ENCODE measurements at places on chromosomes 12 and 14.
A peak's percentile ranks its signal among the peaks of the same experiment; 100 is the strongest.

GRCh38 chr14:93330609-93331000 lies 2.2 kb downstream of the BTBD7 start:
- DNase-seq: no peak

DNA sequence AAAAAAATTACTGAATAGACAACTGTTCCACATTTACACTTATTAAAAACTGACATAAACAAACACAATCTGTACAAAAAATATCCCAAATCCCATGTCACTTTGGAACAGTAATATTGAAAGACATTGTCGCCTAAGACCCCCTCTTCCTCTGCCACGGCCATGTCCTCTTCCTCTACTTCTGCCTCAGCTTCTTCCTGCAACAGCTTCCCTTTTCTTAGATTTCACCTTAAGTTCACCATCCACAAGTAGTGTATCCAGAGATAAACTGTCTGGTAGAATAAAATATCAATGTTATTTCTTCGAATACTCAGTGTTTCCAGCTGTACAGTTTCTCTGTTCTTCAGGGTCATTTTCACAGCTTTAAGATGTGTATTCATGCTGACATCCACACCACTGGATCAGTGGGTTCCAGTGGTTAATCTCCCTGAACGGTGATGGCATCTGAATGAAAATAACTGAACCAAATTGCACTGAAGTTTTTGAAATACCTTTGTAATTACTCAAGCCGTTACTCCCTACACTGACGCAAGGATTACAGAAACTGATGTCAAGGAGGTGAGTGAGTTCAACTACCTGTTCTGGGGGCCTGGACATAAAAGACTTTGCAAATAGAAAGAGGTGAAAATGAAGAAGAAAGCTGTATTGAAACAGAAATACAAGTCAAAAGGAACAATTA lies 208.5 kb downstream of the C12orf50 start:
- DNase-seq: no peak

DNA sequence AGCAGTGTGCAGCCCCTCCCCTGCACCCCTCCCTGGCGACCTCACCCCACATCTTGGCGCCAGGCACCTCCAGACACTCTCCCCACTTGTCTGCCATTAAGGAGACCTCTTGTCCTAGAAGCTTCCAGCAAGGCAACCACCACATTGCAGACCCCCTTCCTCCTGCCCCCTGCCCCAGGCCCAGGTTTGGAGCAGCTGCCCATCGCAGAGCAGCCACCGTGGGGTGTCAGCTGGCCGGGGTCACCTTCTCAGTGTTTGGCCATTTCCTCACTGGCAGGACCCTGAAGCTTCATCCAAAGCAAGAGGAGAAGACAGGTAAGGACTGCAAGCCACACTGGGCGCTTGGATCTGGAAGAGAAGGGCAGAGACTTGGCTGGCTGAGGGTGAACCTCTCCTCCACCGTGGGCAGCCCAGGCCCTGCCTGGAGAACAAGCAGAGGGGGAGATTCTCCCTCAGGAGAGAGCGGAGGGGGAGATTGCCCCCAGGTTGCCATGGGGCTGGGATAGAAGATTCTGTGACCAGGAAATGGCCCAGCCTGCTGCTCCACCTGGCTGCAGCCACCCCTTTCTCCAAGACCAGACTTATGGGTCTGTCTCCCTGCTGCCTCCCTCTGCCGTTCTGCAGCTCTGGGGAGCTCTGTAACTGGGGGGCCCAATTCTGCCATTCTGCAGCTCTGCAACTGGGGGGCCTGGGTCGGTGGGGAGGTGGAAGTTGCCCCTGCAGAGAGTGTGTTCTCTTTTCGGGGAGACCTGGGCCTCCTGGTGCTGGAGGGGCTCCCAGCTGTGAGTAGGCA lies 72.9 kb upstream of the C14orf180 start:
- DNase-seq: no peak

DNA sequence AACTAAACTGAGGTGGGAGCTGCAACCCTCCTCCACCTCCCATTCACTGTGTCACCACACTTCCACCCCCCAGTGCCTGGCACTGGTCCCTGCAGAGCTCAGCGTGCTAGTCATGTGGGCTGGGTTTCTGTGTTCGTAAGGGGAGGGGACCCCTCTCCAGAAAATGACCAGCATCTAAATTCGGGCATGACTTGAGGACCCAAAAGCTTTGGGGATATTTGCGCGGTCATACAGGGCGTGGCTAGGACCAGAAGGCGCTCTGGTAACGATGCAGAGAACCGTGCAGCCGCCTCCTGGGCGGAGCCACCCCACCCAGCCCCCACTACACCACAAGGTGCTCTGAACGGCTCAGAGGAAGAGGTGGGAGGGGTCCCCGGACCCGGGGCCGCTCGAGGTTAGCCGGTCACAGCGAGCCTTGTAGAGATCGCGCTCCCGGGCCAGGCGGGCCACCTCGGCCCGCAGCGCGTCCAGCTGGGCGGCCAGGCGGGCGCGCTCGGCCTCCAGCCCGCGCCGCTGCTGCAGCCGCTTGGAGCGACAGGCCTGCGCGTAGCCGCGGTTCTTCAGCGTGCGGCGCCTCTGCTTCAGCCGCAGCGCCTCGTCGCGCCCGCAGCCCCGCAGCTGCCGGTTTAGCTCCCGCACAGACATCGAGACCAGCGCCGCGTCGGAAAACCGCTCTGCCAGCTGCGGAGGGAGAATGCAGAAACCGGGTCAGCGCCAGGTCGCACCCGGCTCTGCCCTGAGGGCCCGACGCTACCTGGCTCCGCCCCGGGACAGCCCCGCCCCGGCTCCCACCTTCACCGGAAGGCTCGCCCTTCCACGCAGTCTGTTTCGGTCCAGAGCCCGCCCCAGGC lies 9.8 kb downstream of the CPNE6 start:
- no peak for DNase-seq

DNA sequence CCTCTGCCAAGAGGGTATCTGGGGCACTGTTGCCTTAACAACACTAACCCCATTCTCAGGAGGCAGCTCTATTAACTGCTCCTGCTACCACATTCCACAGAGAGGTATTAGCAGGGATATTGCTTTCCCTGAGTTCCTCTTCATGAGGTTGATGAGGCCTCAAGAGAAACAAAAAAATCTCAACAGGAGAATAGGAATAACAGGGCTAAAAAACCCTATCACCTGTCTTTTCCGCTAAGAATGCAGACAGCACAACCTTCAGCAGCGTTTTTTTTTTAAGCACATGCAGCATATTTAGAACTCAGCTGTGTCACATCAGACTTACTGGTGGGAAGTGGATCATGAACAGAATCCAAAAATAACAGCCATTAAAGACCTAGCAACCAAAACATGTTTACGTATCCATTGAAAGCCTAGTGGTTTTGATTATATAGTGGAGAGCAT lies 29.2 kb downstream of the ATF7 start:
- no peak for DNase-seq

DNA sequence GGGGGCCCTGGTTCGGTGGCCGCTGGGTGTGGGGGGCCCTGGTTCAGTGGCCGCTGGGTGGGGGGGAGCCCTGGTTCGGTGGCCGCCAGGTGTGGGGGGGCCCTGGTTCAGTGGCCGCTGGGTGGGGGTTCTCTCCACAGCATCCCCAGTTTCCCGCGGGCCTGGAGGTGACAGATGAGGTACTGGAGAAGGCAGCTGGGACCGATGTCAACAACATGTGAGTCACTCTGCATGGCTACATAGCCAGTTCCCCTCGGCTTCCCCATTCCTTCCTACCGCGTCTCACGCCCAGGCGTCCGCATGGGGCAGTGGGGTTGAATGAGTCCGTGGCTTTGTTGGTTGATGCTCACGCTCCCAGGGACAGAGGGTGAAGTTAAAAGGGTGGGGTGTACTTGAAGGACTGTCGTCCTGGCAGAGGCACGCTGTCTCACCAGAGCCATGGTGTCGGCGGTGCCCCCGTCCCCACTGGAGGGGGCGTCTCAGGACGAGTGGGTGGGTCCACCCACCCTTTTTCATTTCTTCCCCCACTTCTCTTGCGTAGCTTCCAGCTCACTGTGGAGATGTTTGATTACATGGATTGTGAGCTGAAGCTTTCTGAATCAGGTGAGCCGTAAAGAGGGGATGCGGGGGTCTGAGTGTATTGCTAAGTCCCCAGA lies 15.6 kb downstream of the HIP1R start:
- no peak for DNase-seq

- DNase-seq: no peak
These were observed 82.1 kb upstream of the FERMT2 start for GRCh38 chr14:53032838-53033390.

- no peak for DNase-seq
These were observed 5.6 kb downstream of the CHFR start for GRCh38 chr12:132881818-132882217.

GRCh38 chr14:89184952-89185351 lies 232.1 kb downstream of the FOXN3 start:
- DNase-seq: no peak

- DNase-seq: no peak
These were observed 20.0 kb downstream of the CKAP4 start for GRCh38 chr12:106227641-106228319.

- DNase-seq: peak; percentile 90
These were observed 25.1 kb upstream of the UBC start for GRCh38 chr12:124939421-124940142.

DNA sequence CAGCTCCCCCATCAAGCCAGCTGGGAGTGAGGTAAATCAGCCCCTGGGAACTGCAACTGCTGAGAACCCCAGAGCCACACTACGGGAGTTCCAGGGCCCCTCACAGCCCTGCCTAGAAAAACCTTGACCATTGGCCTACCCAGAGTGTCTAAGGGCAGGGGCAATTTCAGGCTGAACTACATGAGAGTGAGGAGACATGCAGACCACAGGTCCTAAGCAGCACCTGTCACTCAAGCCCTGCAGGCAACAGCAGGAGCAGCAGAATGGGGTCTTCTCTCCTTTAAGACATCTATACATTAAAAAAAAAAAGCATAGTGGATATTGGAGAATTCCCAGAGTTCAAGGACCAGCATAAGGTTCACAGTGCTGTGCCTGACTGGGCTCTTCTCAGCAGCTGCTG lies 4.9 kb downstream of the NCKAP5L start:
- DNase-seq: no peak

- no peak for DNase-seq
These were observed 864 bp downstream of the DNAJC22 start for GRCh38 chr12:49347311-49348193.

GRCh38 chr14:83470466-83470865 lies 1936.8 kb upstream of the SEL1L start:
- DNase-seq: no peak

GRCh38 chr12:109872-110271 lies 43.3 kb downstream of the IQSEC3 start:
- DNase-seq: no peak

DNA sequence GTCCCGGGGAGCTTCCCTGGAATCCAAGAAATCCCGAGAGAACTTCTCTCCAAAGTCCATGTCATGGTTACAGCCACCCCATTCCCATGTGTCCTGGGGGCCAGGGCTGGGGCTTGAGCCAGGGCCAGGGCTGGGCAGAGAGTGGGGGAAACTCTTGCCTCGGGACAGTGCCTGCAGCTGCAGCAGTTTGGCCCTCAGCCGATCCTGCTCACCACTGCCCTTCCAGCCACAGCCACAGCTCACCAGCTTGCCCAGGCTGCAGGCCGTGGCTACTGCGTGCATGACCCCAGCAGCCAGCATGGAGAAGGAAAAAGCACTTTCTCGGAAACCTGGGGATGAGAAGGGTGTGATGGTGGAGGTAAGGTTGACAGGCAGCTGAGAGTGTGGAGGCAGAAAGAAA lies 3.5 kb downstream of the WNT10B start:
- DNase-seq: no peak

DNA sequence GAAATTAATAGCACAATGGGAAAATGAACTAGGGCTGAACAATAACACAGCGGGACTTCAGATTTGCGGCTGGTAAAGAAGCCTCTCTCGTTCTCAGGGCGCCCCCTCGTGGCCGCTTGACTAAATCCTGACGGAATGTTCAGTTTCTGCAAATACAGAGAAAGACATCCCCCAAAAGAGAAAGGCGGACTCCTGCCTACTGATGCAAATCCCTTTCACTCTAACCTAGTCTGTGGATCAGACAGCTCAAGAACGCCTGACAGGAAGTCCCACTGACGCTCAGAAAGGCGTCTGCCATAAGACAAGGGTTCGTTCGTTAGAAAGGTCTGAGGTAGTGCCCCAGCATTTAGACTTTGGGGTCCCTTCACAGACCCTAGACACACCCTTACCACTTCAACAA lies 2.5 kb downstream of the NUAK1 start:
- no peak for DNase-seq

- DNase-seq: no peak
These were observed 2.9 kb downstream of the VCPKMT start for GRCh38 chr14:50113381-50114035.

GRCh38 chr14:24110523-24110922 lies 4.1 kb upstream of the DCAF11 start:
- DNase-seq: no peak

GRCh38 chr12:16449459-16449858 lies 102.0 kb downstream of the MGST1 start:
- DNase-seq: no peak

GRCh38 chr14:42965512-42965911 lies 1358.8 kb downstream of the LRFN5 start:
- no peak for DNase-seq

- no peak for DNase-seq
These were observed 991.9 kb downstream of the TMEM121 start for GRCh38 chr14:106518054-106518943.

DNA sequence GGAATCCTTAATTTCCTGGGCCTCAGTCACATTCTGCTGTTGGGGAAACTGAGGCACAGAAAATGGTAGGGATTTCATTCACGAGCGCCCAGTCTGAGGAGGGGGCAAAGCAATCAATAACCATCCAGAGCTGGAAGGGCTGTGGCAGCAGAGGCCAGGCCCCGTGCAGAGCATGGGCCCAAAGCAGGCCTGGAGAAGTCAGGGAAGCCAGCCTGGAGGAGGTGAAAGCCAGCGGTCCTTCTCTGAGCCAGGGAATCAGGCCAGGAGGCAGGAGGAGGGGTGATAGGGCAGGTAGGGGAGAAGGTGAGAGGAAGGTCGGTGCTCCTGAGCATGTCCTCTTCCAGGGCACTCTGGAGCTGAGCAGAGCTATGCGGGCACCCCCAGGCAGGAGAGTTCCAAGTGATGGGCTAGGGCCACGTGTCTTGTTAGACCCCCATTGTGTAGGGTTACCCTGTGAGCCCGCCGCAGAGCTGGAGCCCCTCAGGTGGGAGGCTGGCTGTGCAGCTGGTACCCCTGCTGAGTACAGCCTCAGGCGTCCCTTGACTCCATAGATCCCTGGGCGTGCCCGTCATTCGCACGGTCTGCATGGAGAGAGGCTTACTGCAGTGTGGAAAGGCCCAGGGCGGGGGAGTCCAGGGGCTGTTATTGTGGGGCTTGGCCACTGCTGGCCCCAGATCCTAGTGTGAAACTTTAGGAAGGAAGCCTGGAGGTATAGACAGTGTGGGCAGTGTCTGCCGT lies 4.8 kb downstream of the TNFAIP2 start:
- DNase-seq: no peak

GRCh38 chr14:31229009-31229408 lies 21.4 kb upstream of the HECTD1 start:
- no peak for DNase-seq

GRCh38 chr14:51566831-51567582 lies 84.7 kb upstream of the FRMD6 start:
- DNase-seq: no peak

DNA sequence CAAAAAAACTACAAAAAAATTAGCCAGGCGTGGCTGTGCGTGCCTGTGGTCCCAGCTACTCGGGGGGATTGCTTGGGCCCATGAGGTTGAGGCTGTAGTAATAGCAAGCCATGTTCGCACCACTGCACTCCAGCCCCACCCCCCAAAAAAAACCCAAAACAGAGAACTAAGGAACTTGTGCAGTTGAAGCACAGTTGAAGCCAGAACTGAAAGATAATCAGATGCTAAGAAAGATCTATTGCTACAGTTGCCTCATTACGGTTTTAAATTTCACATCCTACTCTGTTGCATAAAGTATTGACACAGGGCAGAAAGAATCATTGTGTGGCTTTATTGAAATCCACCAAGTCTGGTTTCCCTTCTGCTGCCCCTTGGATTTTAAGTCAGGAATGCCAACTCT lies 3.8 kb downstream of the CS start:
- DNase-seq: no peak

All from iPS DF 19.7 (cell line).